Fibroblast of skin of left quadriceps (primary cell): ENCODE measurements at places on chromosomes 1 and 21.

- no peak for DNase-seq
Measured at GRCh38 chr1:224528900-224529299, 87.2 kb upstream of the CNIH3 start.

DNA sequence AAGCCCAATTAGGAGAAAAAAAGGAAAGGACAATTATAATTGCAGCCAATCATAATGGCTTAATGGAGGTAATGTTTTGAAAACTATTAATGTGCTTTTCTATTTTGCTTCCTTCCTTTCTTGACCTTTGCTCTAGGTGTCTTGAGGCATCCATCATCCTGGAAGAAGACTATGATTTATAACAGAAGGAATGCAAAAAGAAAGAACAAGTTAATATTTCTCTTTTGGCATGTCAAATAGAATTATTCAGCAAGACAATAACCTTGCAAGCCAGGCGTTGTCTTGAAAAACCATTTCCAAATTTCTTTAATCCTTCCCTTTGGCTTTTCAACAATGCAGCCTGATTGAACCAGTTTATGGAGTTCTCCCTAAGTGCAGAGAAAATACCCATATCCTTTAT is 107.7 kb upstream of the USP24 start:
- DNase-seq: no peak

DNA sequence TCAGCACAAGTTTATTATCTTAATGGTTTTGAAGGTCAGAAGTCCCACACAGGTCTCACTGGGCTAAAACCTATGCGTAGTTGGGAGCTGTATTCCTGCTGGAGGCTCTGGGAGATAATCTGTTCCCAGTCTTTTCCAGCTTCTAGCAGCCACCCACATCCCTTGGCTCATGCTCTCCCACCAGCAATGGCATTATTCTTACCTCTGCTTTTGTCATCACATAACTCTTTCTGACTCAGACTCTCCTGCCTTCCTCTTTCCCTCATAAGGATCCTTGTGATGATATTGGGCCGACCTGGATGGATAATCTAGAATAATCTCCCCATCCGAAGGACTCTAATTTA is 122.2 kb upstream of the PRDX6 start:
- no peak for DNase-seq

DNA sequence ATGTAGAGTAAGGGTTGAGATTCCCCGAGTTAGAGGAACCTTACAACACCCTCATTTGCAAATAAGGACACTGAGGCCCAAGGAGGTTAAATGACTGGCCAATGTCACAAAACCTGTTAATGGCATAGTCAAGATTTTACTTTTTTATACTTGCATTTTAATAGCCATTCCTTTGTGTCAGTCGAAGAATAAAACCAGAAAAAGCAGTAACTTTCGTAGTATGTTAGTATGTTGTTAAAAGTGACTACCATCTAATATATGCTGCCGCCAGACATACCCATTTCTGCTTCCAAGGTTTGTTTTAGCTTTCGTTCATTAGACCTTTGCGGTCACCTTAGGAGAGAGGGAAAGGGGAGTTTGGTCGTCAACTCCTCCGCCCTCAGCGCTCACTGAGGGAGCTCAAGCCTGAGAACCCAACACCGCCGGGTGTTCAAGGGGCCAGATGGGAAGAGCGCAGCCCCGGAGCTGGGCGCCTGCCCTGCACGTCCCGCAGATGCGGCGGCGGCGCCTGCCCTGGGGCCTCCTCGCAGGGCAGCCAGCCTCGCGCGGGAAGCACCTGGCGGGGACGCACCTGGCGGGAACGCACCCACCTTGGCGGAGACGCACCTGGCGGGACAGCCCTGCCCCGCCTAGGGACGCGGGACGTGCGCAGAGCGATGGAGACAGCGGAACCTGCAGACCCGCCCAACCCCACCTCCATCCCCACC is 466 bp downstream of the VPS26C start:
- no peak for DNase-seq

DNA sequence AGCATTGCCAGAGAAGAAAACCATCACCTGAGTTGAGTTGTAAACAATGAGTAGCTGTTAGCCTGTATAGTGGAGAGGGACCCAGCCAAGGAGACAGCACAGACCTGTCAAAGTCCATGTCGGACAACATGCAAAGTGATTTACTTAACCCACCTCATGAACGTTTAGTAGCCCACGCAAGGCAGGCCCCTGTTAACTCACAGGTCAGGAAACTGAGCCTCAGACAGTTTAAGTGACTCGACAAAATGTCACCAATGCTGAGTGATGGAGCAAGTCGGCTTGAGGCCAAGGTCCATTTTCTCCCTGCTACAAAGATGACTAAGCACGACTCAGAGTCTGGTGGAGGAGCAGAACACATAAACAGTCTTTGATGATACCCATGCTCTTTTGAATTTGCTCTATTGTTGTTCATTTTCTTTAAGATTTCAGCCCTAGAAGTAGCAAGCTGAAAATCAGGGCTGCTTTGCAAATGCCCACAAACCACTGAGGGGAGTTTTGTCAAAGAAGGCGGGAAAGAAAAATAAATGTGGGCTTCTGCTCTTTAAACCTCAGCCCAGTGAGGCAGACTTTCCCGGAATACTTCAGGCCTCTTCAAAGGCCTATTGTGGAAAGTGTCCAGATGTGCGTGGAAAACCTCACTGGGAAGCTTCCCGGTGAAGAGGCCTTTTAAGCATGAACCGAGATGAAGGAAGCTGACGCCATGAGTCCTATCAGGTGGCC is 83.8 kb upstream of the HOOK1 start:
- peak; percentile 83 for DNase-seq

- DNase-seq: no peak
Measured at GRCh38 chr21:38661889-38662568, 143.7 kb upstream of the ETS2 start.

GRCh38 chr1:109926662-109927300 is 16.1 kb downstream of the CSF1 start:
- no peak for DNase-seq

- no peak for DNase-seq
Measured at GRCh38 chr1:25756215-25756614, 43.8 kb upstream of the SELENON start.

GRCh38 chr1:243844186-243844585 is 5.9 kb downstream of the AKT3 start:
- no peak for DNase-seq

GRCh38 chr1:206049293-206049692 is 3.7 kb upstream of the RHEX start:
- DNase-seq: no peak
